ENCODE measurements at places on chromosomes 12 and 14.

DNA sequence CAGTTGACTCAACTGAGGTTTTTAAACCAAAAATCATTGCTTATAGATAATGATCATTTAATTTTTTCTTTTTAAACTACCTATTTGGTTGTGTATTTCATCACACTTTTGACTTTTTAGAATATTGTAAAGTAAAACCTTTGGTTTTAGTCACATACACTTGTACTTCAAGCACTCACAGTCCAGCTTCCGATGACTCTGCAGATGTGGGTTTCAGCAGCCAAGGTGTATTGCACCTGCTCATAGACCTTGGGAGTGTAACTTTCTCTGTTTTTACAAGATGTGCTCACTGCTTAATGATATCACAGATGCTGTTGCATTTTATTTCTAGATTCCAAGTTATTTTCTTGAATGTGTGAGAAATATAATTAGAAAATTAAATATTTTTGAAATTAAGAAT is 188.3 kb upstream of the SLC38A2 start:
- DNase-seq, result no peak

GRCh38 chr12:113818283-113818682 is 147.8 kb downstream of the RBM19 start:
- no peak for DNase-seq

GRCh38 chr12:3199551-3200031 is 122.4 kb downstream of the TSPAN9 start:
- no peak for DNase-seq

DNA sequence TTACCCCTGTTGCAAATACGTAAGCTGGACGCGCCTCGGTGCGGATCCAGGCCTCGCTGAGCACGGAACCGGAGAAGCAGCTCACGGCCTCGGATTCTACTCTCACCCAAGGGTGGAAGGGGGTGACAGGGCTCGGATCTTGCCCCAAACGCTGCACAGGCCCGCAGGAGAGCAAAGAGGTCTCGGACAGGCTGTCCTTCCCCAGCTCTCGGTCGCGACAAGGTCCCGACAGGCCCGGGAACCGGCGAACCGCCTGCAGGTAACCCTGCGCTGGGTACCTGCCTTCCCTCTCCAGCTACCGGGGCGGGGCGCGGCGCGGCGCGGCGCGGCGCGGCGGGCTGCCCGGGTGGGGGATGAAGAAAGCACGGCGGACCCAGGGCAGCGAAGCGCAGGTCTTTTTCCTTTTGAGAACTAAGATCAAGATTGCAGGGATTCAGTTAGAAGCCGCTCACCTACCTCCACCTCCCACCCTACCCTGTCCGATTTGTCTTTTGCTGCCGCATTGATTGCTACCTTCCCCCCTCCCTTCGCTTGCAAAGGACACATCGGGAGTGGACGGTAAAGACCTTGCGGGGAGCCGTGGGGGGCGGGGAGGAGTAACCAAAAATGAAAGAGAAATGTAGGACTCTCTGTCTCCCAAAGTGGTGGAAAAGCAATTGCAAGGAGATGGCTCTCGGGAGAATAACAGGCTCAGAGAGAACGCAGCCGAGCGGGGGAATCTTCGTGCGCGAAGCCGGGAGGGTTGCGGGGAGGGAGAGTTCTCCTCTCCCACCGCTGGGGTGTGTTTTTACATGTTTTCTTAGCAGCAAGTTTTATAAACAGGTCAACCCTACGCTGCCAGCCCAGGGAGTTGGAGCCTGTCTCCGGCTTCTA is 8.4 kb upstream of the TBX3 start:
- DNase-seq, result no peak

DNA sequence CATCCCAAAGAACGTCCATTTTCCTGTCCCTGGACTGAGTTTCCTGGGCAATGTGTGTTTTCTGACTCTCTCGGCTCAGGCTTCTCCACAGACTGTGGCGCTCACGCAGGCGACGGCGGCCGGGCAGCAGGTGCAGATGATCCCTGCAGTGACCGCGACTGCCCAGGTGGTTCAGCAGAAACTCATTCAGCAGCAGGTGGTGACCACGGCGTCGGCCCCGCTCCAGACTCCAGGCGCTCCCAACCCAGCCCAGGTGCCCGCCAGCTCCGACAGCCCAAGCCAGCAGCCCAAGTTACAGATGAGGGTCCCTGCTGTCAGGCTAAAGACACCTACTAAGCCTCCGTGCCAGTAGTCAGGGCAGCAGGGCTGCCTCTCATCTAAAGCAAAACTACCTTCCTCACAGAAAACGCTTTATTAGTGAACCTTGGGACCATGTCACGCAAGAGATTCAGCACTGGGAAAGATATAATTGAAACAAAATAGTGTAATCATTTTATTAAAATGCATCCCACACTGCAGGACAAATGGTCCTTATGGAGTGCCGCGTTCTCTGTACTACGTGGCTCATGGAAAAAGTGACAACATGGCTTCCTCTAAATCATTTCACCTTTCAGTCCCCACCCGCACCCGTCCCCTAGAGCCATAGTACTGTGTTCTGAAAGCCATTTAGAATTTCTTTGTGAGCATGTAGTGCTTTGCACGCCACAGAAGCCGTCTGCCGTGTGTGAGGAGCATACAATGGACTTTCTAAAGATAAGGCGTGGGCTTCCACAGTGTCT is 66.6 kb downstream of the DDX51 start:
- no peak for DNase-seq

- DNase-seq, result no peak
These were observed 493.8 kb downstream of the FUT8 start for GRCh38 chr14:65906344-65906743.

- DNase-seq, result no peak
These were observed 20.8 kb downstream of the SERPINA1 start for GRCh38 chr14:94367347-94368242.

GRCh38 chr12:120757226-120757742 is 31.7 kb downstream of the ACADS start:
- DNase-seq, result no peak

DNA sequence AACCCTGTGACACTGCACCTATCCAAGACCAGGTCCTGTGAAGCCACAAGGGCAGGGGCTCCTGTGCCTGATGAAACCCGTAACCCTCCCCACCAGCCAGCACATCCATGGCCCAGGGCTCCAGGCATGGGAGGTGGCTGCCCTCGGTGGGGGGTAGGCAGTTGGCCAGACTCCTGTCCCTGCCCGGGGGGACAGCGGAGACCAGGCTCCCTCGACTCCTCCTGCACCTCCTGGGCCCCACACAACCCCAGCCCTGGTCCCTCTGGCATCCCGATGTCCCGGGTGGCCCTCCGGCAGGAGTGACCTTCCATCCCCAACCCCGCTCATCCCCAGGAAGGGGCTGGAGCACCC is 11.4 kb downstream of the AKT1 start:
- no peak for DNase-seq

DNA sequence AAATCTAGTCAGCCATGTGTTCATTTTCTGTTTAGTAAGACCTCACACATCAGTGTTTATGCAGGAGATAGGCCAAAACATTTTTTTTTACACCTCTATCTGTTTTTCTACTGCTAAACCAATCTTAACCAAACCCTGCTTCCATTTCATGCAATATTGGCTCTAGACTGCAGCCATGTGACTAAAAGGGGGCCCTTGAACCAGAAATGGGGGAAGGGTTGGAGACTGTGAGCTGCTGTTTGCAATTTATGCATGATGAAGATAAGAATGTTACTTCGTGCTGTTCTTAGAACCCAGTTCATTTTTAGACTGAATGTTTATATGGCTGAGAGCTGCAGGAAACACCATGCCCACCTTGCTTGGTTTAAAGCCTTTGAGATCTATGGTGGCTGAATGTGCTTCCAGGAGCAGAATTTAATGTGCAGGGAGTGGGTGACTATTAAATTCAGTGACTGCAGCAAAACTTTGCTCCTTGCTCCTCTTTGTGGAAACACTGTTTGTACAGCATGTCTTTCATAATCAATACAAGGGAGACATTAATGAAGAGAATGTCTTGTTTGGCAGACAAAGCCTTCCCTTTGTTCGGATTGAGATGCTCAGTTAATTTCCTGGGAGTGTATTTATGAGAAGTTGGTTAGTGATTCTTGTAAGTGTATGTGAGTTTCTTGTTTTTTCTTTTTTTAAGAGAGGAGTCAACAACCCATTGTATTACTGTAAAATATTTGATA is 53.6 kb downstream of the CHST11 start:
- DNase-seq, result no peak

DNA sequence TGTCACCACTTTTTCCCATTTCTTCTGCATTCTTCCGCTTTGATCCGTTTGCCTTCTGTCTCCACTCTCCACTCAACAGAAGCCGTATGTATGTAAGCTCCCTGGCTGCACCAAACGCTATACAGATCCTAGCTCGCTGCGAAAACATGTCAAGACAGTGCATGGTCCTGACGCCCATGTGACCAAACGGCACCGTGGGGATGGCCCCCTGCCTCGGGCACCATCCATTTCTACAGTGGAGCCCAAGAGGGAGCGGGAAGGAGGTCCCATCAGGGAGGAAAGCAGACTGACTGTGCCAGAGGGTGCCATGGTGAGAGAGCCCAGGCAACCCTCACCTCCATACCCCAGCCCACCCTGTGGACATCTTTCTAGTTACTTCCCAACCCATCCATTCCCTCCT is 8.3 kb downstream of the GLI1 start:
- no peak for DNase-seq

DNA sequence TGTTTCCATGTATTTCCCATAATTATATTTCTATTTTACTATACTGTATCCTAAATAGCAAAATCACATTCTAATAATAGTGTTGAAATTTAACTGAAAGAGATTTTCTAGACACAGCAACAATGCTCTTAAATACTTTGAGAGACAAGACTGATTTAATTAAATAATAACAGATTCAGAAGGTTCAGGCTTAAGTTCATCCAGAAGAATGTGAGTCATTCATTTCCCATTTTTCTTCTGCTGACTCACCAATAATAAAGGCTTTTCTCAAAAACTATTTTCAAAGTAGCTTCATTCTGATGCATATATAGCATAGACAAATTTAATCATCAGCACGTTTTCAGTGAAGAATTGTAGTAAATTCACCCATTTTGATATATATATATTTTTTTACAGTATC is 481.4 kb downstream of the MDGA2 start:
- no peak for DNase-seq

DNA sequence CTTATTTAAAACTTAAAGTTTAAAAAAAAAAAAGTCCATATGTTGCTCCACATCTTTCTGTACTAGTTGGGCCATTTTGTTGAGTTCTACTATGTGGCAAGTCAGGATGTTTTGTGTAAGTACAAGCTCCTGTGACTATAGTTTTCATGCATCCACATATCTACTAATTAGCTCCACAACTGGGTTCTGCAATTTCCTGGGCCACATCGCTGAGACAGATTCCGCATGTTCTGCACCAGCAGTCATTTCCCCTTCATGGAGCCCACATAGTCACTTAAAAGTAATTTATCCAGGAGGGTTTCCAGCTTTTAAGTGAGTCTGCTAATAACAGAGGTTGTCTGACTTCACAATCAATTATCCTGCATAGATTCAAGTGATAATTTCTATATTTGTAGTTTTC is 461.4 kb downstream of the ZFP36L1 start:
- DNase-seq, result no peak

GRCh38 chr12:33763331-33763730 is 259.0 kb upstream of the ALG10 start:
- DNase-seq, result no peak

DNA sequence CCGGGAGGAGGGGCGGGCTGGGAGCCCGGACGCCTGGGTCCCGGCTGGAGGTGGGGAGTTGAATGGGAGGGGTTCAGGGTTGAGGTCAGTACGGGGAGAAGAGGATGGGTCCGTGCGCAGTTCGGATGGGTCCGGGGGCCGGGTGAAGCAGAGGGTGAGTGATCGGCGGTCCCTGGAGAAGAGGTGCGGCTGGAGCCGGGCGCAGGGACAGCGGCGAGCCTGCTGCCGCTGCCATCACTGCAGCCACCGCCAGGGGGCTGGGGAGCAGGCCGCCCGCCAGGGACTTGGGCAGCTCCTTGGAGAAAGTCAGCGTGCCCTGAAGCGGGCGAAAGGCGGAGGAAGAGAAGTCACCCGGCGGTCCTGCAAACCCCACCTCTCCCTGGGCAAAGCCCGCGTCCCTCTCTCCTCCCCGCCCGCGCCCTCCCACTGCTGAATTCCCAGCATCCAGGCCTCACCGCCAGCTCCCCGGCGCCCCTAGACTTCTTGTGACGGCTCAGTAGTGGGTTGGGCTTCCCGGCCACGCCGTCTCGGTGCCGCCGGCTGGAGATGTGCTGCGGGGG is 6.0 kb upstream of the GPR84 start:
- no peak for DNase-seq

DNA sequence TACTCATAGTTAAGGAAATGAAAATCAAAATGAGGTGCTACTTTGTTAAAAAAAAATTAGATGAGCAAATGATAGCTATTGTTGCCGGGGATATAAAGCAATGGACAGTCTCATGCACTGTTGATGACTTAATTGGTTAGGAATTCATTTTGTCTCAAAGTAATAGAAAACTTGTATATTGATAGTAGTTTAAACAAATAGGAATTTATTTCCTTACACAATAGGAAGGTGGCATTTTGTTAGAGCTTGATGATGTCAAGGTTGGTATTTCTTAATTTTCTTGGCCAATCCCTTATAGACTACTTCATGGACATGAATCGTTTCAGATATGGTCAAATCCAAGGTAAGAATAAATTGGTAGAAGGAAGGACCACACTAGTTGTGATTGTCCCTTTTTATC is 7.8 kb downstream of the PRPF39 start:
- no peak for DNase-seq

- no peak for DNase-seq
These were observed 67.5 kb downstream of the TNFAIP2 start for GRCh38 chr14:103190741-103191140.

GRCh38 chr14:81309511-81309910 is 88.8 kb upstream of the GTF2A1 start:
- no peak for DNase-seq

DNA sequence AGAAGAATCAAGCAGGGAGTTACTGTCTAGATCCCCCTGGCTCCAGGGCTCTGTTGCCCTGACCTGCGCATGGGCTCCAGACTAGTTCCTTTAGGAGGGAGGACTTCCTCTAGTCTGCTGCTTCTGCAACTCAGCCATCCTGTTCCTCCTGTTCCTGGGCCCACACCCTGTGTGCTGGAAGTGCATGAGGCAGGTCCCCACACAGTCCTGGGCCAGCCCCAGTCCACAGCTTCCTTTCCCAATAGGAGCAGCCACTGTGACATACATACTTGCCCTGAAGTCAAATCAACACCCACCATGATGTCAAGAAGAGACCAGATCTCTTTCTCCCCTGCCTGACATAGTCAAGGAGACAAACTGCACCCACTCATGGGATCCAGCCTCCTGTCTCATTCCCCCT is 1.3 kb downstream of the SDR9C7 start:
- DNase-seq, result no peak

DNA sequence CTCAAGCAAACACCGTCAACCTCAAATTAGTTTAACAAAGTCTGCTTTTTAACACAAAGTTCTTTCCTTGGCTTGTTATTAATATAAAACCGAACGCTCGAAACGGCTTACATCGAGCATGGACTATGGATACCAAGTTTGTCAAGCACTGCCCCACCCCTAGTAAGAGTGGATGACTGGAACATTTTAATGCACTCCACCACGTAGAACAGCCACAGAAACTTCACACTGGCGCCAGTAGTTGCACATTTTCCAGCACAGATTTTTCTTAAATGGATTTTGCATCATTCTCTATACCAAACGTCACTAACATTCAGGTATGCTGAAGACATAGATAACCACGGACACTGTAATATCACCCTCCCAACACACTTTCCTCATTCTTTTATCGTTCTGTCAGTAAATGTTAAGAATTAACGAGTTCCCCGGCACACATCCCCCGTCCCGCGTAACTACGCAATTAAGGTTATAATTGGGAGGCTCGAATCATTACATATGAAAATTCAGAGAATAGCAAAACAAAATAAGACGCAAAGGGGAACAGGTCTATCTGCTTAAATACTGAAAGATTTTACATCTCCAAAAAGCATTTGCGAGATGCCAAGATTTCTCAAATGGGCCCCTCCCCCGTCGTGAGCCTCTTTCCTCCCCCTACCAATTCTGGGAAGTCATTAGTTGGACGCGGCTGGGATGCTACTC is 990 bp downstream of the FERMT2 start:
- DNase-seq, result no peak
